ENCODE measurements at places on chromosomes 1 and 21.

GRCh38 chr1:211340622-211341507, 14.2 kb downstream of the TRAF5 start:
- DNase-seq, result no peak

- DNase-seq, result no peak
Measured at GRCh38 chr1:2248127-2248826, 20.2 kb downstream of the SKI start.

DNA sequence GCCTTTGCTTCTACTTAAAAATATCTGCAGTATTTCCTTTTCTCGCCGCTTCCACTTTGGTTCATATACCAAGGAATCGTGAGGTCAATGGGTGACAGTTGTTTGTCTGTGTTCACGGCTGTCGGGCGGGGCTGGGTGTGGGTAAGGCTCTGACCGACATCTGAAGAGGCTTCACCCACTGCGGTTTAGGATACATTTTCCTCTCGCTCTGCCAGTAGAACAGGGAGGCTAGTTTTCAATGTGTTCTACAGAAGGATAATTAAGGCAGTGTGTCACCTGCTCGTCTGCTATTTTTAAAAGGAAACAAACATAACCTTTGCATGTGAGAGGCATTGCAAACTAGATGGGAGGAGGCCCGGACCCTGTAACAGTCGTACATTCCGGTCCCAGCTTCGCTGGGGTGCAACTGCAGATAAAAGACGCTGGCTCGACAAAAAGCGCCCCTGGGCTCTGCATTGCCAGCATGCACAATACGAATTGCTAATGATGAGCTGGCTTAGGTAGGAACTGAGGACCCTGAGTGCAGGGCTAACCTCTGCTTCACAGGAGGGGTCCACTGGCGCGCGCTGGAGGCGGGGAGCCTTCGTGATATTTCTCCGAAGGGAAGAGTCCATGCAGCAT, 8.5 kb upstream of the ERG start:
- no peak for DNase-seq

- DNase-seq, result no peak
Measured at GRCh38 chr1:8863794-8864233, 14.7 kb downstream of the ENO1 start.

DNA sequence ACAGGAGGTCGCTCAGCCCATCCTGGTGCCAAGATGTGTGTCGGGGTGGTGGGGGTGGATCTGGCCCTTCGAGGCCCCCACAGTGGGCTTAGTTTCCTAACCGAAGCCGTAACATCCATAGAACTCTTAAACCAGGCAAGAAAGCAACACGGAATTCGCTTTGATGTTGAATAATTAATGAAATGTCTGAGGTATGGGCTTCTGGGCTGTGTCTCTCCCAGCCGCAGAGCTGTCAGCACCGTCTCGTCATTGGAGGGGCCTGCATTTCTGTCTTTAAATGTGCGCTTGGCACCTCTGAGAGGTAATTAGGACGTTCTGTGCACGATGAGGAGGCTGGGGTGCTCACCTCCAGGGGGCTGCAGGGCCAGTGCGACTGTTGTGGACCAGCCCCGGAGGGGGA, 13.3 kb upstream of the PLCH2 start:
- DNase-seq, result no peak

- no peak for DNase-seq
Measured at GRCh38 chr1:33096363-33097005, 15.5 kb downstream of the AZIN2 start.

- no peak for DNase-seq
Measured at GRCh38 chr1:181135437-181135731, 46.9 kb downstream of the IER5 start.

DNA sequence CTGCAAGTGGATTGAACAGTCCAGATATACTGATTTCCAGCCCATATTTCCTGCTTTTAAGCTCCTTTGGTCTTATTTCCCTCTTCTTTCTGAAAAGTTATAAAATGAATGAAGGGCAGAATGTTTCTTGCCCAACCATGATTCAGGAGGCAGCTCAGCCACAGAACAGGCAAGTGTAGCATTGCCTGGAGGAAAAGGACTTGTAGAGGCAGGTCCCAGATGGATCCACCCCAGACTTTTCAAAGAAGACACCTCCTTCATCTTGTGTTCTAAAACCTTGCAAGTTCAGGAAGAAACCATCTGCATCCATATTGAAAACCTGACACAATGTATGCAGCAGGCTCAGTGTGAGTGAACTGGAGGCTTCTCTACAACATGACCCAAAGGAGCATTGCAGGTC, at the start of gene CLCA2:
Gene CLCA2 (plus strand): TSS at position 299 of the 400 bp plus-strand sequence. CDS start 77 bp downstream, at position 376.
- DNase-seq, result no peak

GRCh38 chr1:31551208-31551607, 25.1 kb upstream of the TINAGL1 start:
- no peak for DNase-seq

DNA sequence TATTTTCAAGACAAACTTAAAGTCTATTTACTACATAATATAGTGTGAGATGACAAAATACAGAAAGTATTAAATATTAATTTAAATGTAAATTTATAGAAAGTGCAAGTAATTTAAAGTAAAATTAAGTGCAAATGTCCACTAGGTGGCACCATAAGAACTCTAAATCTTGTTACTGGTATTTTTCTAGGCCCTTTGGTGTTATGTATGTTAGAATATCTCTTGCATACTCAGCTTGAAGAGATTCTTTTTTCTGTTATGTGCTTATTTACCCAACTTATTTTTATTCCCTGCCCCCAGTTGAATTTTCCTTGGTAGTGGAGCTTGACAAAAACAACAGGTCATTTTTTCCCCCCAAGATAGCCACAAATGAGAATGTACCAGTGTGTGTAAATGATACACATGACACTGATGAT, 71.5 kb downstream of the RPS6KC1 start:
- DNase-seq, result peak; percentile 53

DNA sequence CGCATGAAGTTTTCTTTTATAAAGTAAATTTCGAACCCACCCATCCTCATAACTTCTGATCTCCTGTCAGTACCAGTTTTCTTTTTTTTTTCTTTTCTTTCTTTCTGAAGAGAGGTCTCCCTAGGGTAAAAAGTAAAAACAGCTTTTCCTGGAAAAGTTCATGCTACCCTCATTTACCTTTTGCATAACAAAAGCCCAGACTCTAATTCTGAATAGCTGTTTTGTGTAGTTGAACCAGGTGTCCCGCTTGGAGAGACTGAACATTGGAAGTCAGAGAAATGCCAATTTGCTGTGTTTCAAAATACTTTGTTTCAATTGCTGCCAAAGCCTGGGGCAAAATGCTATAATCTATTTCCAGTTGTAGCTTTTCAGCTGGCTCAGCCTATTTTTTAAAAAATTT, 113.7 kb upstream of the RUNX1 start:
- no peak for DNase-seq

DNA sequence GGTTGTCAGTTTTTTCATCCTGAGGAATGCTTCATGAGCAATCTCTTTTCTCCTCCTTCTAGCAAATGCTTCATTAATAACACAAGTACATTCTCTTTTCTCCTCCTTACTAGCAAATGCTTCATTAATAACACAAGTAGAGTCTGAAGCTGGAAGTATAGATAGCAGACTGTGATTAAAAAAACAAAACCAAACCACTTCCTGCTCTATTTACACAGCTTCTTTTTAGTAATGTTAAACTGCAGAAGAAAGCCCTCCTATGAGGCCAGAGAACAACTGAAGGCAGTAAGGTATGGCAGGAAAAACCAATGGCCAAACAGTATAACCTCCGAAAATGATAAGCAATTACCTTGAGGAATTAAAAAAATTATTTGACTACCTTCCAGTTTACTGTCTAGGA, 90.1 kb downstream of the ZSWIM5 start:
- DNase-seq, result no peak

DNA sequence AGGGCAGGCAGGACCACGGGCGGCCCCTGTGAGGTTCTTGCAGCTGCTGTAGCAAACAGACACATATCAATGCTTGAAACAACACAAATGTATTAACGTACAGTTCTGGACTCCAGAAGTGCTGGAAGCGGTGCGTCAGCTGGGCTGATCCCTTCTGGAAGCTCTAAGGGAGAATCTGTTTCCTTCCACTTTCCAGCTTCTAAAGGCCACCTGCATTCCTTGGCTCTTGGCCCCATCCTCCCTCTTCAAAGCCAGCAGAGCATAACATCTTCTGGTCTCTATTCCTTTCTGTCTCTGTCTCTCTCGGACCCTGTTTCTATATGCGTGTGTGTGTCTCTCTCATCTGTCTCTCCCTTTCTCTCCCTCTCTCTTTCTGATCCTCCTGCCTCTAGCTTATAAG, 102.3 kb downstream of the SPSB1 start:
- no peak for DNase-seq

DNA sequence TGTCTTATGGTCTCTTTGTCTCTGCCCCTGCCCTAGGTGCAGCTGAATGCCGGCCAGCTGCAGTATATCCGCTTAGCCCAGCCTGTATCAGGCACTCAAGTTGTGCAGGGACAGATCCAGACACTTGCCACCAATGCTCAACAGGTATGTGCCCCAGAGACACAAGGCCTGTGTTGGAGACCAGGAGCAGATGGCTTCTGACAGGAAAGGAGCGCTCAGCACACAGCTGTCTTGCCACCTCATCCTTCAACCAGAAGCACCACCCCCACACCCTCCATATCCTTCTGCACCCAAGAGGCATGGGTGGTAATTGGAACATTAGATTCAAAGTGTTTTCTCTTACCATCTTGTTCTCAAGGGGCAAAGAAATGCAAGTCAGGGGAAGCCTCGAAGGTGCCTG, 17.0 kb upstream of the KCNQ4 start:
- DNase-seq, result no peak

GRCh38 chr1:176843352-176844297, 320.9 kb downstream of the ASTN1 start:
- DNase-seq, result no peak

GRCh38 chr21:37253991-37254390, 13.1 kb downstream of the VPS26C start:
- DNase-seq, result no peak

Data from thymus (tissue), 14 donors.